ENCODE measurements at places on chromosomes 13 and 19.
A peak's percentile ranks its signal among the peaks of the same experiment; 100 is the strongest.

DNA sequence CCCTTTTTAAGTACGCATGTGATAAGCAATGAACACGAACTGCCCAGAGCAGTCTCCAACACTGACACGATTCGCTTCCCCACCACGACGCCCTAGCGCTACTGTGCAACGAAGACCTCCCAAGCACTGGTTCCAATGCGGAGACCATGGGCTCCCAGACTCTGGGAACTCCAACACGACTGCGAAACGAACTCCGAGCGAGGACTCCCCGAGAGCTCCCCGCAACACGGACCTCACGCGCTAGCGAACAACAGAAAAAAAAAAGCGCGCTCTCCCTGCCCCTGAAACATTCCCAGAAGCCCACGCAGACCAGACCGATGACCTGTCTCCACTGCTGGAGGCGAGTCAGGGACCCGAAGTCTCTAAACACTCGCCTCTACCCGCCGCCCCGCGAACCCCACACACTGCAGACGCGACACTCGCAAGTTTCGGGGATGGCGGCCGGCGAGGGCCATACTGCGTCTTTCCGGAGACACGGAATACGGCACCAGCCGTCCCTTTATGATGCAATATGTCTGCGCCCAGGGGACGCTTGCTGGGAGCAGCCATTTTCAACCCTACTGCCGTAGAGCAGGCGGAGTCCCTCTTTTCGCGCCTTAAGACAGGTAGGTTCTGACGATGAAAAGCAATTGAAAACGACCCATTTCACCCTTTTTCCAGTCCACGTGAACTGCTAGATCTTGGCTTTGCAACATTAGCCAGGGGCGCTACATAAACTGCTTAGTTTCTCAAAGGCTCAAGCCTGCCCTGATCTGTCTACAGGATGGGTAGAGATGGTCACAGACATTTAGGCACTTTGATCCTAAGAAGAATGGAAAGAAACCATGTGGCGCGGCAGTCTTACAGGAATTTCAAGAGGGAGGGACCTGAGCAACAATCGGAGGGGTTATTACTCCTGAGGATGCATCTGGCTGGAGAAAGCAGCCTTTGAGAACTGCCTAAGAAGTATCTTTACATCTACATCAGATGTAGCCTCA lies at the start of gene ZNF577:
Gene ZNF577 (minus strand): TSS at position 430 of the 977 bp plus-strand sequence. CDS start 7,569 bp downstream, outside the sequence.
- DNase-seq = peak; percentile 41

DNA sequence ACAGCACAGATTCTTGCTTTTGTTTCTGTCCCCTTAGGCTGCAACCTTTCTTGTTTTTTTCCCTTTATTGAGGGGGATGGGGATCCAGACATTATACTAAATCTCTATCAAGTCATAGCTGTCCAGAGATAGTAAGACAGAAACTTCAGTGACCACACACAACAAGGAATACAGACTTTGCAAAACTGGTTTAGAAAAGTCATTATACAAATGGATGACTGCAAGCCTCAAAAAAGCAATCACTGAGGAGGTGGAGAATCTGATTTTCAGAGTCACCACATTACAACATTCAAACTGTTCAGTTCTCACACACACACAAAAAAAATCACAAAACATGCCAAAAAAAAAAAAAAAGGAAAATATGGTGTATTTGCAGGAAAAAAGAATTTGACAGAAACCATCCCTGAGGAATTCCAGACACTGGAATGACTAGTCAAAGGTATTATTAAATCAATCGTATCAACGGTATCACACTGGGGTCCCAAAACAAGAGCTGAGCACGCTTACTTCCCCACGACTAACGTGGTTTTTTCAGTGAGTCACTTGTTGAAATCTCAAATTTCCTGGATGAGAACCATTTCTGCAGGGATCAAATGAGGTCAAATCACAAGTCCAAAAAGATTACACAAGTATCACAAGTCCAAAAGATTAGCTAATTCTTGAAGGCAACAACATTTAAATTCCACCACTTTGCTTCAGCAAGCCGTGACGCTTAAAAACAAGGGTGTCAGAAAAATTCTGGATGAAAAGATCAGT lies 41.2 kb downstream of the USP12 start:
- no peak for DNase-seq

DNA sequence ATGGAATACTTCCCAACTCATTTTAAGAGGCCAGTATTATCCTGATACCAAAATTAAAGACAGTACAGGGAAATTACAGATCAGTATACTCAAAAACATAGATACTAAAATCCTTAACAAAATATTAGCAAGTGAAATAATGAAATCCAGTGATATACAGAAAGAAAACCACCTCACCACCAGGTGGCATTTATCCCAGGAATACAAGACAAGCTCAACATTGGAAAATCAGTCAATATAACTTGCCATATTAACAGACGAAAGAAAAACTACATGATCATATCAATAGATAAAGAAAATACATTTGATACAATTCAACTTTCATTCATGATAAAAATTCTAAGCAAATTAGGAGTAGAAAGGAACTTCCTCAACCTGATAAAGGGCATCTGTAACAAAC lies 6.7 kb upstream of the GNA15 start:
- DNase-seq = no peak

GRCh38 chr13:29464105-29464679 lies 131.3 kb downstream of the SLC7A1 start:
- DNase-seq = no peak

DNA sequence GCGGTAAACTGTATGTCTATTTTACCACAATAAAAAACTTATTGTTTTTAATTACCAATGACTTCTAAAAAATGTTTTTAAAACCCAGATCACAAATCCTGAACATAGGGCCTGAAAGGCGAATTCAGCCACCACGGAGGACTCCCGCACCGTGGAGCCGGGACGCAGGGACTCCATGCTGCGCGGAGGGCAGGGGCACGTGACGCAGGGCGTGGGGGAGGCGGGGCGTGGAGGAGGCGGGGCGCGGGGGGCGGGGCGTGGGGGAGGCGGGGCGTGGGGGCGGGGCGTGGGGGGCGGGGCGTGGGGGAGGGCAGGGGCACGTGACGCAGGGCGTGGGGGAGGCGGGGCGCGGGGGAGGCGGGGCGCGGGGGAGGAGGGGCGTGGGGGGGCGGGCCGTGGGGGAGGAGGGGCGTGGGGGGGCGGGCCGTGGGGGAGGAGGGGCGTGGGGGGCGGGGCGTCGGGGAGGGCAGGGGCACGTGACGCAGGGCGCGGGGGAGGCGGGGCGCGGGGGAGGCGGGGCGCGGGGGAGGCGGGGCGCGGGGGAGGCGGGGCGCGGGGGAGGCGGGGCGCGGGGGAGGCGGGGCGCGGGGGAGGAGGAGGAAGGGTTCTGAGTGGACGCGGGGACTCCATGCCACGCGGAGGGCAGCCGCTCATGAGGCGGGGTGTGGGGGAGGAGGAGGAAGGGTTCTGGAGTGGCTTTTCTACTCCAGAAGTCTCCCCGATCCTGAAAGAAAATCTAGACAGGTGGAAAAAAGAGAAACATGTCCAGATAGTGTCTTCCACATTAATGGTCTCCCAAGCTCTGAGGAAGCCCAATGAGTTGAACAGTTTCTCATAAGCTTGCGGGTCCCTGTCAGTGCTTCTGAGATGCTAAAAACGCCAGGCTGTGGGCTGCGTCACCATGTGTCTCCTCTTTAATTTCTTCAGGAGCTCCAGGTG lies 4.4 kb upstream of the PROZ start:
- DNase-seq = no peak

DNA sequence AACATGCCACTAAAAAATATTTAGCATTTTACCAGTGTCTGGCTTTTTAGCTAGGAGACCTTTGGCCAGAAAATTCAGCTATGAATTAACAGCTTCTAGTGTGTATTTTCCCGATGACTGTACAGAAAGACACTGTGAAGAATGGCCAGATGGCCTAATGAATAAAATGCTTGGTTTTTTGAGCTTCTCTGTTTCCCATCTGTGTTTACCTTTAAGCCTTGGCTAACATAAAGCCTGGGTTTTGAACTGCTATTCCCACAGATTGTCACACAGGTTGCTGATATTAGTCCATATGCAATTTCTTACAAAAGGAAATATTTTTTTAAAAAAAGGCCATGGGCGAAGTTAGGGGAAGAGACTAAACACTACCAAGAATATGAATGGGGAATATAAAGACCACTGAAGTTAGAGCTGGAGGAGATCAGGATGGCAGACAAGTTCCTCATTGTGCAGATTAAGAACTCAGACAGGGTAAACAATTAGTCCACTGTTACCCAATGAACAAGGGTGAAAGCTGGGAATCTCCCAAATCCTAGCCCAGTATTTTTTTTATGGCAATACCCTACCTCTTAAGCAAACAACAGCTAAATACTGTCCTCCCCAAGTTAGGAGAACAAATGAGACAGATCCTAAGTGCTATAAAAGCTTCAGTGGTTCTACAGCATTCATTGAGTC lies 95.1 kb downstream of the DCT start:
- no peak for DNase-seq

DNA sequence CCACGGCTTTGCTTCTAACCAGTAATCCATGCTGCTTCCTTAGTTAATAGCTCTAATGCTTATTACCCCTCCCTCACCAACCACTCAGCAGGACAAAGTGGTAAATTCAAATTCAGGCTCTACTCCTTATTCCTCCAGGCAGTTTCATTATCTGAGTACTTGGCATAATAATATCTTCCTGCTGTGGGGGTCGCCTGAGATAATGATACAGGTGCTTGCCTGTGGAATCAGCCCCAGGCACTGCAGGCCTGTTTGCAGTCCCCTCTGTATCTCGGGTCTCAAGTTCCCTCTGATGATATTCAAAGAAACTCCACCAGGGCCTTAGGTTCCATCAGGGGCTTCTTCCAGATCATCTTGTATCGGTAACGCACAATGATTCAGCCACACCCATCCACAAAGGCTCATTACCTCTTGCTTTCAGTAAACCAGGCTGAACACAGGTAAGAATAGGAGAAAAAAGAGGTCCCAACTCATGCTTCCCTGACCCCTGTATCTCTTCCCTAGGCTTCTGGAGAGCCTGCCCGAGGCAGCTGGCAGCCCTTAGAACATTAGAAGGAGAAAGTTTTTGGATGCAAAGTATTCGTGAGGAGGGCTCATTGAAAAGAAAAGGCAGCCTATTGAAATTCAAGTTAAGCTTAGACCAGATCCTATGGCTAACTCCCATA lies 14.3 kb upstream of the FOXO1 start:
- no peak for DNase-seq

- no peak for DNase-seq
Measured at GRCh38 chr13:20391597-20392452, 133.8 kb downstream of the CRYL1 start.

- no peak for DNase-seq
Measured at GRCh38 chr19:34109596-34109995, 62.7 kb upstream of the LSM14A start.

GRCh38 chr13:76014406-76015318 lies 378.5 kb downstream of the LMO7 start:
- DNase-seq = no peak

DNA sequence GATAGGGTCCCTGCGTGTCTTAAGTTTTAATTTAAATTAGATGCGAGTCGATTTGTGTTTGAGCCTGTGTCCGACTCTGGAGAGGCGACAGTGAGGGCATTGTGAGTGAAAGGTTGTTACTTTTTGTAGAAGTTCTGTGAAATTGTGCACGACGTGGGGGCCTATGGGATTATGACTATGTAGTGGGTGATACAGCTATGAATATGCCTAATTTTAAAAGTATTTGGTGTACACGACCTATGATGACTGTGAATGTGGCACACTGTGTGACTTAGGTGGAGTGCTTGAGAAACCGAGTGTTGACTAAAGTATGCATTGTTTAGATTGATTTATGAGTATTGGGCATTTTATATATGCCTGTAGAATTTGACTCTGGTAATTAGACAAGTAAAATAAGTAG lies 646 bp downstream of the ZNF567 start:
- no peak for DNase-seq

DNA sequence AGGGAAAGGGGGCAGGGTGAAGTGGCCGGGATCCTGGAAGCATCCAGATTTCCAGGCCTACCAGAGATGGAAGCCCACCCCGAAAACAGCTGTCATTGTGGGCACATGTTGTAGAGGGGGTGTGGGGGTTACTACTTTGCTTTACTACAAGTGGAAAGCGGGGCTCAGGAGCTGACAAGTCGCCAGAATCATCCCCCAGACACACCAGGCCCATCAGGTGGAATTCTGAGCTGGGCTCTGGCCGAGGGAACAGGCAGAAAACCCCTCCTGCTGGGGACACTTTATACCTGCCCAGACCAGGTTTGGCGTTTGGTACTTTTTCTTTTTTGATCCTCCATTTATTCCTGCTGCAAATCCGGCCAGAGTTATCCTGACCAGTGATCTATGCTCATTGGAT lies 3.8 kb downstream of the CDX2 start:
- no peak for DNase-seq

- no peak for DNase-seq
Measured at GRCh38 chr19:29966588-29967249, 24.7 kb downstream of the URI1 start.

GRCh38 chr13:104577071-104577815 lies 1511.0 kb upstream of the SLC10A2 start:
- no peak for DNase-seq

- no peak for DNase-seq
Measured at GRCh38 chr13:39596685-39597084, 6.3 kb downstream of the LHFPL6 start.

DNA sequence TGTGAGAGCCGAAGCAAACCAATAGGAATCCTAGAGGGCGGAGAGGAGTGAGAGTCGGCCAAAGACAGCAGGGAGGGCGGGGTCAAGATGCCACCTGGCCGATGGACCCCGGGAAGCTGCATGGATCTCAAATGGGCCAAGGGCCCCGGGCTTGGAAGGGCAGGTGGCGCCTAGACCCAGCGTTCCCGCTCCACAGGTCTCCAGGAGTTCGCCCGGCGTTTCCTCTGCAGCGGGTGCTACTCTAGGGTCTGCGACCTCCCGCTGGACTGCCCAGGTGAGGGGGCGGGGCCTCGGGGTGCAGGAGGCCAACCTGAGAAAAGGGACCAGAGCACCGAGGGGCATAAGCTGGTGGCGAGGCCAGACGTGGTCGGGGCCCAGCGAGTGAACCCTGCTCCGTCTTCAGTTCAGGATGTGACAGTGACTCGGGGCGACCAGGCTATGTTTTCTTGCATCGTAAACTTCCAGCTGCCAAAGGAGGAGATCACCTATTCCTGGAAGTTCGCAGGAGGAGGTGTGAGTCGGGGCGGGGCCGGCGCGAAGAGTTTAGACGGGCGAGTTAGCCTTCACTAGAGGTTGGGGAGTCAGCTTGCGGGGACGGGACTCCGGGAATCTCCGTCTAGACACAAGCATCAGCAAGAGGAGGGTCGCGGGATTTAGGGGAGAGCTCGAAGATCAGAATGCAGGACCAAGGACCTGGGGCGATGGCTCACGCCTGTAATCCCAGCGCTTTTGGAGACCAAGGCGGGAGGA lies 9.9 kb downstream of the SPACA6 start:
- DNase-seq = no peak

- DNase-seq = no peak
Measured at GRCh38 chr19:723247-723646, 14.5 kb downstream of the PALM start.

DNA sequence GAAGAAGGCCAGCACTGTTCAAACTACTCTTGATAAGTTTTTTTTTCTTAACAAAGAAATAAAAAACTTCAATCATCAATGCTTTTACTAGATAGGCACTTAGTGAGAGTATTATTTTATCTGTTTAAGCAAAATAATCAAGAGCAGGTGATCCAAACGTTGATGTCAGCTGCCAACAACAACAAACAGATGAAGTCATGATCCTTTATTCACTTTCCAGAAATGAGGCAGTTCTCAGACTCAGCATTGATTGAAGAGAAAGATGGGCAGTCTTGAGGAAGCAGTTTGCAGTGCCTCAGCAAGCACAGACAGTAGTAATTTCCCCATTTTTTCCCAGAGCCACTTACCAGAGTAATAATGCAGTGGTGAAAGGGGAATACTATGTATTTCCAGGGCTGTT lies 38.4 kb upstream of the CSNK1A1L start:
- no peak for DNase-seq

- DNase-seq = no peak
Measured at GRCh38 chr19:39641773-39642172, 13.9 kb upstream of the LGALS16 start.

GRCh38 chr13:97505017-97505416 lies 71.0 kb downstream of the RAP2A start:
- no peak for DNase-seq

Data from activated CD8-positive, alpha-beta memory T cell treated with anti-CD3 and anti-CD28 coated beads for 48 hours (primary cell).